Effector CD4-positive, alpha-beta T cell (primary cell): ENCODE measurements at places on chromosomes 6 and 20.

- DNase-seq = no peak
Observed at GRCh38 chr6:90218959-90219208, 77.8 kb downstream of the BACH2 start.

- no peak for DNase-seq
Observed at GRCh38 chr20:50734730-50735679, 3.6 kb downstream of the PARD6B start.

DNA sequence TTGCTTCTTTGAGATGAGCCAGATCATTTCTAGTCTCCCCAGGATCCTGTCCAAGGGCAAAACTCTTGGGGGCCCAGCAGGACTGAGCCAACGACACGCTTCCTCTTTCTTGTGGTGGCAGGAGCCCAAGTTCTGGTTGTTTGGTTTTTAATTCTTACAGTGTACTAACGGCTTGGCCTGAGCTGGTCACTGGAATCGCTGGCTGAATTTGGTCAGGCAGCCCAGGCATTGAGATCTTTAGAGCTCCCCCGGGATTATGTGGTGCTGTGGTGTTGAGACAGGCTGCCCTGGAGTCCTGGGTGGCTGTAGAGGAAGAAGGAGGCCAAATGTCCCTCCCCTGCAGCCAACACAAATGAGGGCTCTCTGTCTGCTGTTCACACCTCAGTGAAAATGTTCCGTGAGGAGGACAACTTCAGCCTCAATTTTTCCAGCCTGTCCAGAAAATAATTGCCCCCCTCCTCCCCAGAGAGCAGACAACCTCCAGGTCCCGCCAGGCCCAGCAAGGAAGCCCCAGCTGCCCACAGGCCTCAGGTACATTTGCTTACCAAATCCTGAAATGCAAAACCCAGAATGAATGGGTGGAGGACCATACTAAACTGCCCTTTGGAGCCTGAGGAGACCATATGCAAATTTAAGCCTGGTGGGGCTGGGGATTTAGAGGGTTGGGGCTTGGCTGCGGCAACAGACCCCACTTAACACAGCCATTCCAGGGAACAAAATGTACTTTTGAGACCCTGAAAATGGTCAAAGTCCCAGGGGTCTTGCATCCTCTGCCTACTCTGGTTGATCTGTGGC lies 23.6 kb downstream of the BNIP5 start:
- no peak for DNase-seq

GRCh38 chr6:44738601-44739146 lies 351.2 kb downstream of the CDC5L start:
- DNase-seq = no peak

DNA sequence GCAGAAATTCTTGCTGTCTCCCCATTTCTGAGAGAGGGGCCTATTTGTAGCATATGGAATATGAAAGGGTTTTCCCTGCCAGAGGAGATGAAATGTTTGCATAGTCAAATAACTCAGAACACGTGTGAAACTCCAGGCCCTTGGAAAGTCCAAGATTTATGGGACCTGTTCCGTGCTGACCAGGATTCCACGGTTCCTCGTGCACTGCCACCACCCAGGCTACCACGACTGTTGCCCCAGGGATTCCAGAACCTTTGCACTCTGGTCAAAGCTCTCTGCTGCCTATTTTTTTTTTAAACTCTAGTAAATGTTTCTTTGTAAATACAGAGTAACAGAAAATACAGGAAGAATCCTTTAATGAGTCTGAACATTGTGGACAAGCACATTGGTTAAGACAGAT lies 35.0 kb downstream of the MYLK4 start:
- DNase-seq = no peak

GRCh38 chr20:36969478-36970186 lies 18.1 kb upstream of the SAMHD1 start:
- DNase-seq = peak; percentile 19

- DNase-seq = no peak
Observed at GRCh38 chr6:29810371-29810770, 17.3 kb upstream of the HLA-G start.

GRCh38 chr6:163195721-163196691 lies 218.5 kb upstream of the QKI start:
- DNase-seq = no peak

DNA sequence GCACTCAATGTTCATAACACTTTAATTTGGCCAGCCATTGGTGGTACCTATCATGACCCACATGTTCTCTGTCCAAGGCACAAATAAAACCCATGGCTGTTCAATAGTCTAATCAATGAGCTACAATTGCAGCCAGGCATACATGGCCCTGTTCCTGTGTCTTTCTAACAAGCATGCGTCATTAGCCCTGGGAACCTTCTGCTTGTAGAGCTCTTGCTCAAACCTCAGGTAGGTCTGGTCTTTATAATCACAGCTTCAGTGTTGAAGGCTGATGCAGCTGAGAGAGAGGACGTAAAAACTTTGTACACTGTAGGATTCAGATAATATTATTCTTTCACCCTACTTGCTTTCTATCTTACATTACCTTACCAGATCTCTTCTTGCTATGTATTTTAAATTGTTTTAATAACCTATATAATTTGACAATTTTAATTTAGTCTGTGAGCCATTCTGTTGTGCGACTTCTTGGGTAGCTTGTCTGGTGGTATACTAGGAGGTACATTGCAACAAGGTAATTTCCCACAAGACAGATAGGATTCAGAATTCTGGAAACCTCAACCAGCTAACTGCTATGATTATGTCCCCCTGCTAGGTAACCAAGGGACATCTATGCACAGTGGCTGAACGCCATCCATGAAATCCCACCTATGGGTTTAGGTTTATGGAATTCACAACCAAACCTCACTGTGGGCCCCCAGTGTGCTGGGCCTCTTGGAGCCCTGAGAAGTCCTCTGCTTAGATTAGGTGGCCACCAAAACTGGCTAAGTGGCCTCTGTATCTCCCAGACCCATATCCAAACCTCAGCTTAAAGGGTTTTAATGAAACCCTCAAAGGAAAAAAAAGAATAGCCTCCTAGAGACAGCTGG lies 55.4 kb upstream of the RIPOR2 start:
- DNase-seq = no peak

DNA sequence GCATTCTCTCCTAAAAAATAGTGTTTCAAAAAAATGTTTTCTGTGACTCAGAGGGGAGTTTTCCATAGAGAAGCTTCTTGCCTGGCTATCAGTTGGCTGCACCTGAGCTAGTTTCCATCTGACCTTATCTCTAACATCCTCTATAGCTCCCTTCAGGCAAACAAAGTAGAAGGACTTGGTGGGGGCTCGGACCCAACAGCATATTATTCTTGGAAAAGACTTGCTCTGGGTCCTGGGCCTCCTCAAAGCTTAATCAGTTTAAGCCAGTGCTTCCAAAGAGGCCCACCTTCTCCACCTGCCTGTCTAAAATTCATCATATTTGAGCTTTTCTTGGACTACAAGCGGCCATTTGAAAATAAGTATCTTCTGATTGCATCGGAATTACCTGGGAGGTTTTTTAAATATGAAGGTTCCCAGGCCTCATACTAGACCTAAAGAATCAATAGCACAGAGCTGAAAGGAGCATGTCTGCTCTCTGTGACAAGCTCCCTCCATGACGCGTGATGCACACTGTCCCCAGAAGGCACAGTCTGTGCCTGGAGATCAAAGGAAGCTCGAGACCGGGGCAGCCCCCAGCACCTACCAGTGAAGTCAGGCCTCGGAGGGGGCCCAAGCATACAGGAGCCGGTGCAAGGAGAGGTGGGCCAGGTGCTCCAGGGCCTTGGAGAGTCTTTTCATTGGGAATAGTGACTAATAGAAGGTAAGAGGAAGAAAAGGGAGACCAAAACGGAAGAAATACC lies 80.6 kb upstream of the HIVEP1 start:
- no peak for DNase-seq

GRCh38 chr20:56522311-56522710 lies 2.2 kb upstream of the FAM209A start:
- DNase-seq = no peak

GRCh38 chr6:132101535-132101934 lies 150.4 kb upstream of the CCN2 start:
- DNase-seq = no peak

- no peak for DNase-seq
Observed at GRCh38 chr6:148203281-148203925, 139.2 kb upstream of the SASH1 start.

DNA sequence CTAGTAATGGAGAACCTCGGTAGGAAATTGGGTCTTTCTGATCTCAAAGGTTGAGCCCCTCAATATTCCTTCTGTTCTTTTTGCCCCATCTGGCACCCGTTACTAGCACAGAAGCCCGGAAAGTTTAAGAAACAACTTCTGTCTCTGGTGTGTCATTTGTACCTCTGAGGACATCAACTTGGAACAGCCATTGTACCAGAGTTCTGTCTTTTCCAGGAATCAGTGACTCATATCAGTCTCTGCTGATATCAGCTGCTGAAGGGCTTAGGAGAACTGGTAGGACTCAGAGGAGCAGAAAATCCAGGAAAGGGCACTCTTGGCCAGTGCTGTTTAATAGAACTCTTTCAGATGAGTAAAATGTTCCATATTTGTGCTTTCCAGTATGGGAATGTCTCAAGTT lies 78.3 kb upstream of the CHD6 start:
- no peak for DNase-seq

GRCh38 chr6:74971633-74972032 lies 234.2 kb downstream of the COL12A1 start:
- no peak for DNase-seq

GRCh38 chr6:156102129-156102528 lies 646.5 kb upstream of the NOX3 start:
- no peak for DNase-seq

DNA sequence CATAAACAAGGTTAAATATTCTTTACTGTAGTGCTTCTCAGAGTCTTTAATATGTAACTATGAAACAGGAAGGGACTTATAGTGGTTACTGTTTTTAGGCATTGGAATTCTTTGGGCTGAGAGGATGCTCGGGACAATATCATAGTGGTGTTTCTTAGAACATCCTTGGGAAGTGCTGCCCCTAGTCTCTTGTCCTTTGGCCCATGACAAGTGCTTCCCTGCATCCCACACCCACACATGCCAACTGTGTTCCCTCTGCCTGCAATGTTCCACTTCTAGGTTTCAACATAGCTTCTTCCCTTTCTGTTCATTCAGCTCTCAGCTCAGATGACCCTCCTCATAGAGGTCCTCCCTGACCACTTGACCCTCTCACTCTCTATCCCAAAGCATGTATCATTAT lies 37.6 kb downstream of the CFAP61 start:
- no peak for DNase-seq

DNA sequence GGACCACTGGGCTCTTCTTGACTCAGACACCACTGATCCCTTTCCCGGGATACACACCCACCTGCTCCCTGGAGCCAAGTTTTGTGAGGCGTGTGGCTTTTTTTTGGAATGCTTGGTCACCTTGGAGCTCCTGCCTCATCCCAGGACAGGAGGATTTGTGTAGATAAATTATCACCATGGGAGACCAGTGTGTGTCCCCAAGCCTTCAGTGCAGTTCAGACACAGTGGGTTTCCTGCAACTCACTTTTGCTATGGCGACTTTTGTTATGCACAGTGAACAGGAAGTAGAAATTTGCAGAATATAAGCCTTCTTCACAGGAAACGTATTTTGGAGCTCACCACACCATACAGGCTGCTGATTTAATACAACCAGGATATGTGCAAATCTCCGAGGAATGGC lies 357.4 kb downstream of the PAX1 start:
- no peak for DNase-seq

DNA sequence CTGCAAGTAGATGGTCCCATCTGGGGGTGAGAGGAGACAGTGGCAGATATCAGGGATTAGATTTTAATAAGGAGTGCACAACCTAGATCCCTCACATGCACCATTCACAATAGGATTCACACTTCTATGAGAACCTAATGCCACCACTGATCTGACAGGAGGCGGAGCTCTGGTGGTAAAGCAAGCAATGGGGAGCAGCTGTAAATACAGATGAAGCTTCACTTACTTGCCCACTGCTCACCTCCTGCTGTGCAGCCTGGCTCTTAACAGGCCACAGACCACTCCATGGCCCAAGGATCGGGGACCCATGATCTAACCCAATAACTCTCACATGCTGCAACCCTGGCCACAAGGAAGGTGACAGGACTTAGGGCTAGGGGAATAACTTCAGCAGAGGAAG lies 75.4 kb downstream of the ZNF133 start:
- DNase-seq = no peak

- no peak for DNase-seq
Observed at GRCh38 chr6:31142361-31142761, 3.5 kb upstream of the PSORS1C2 start.

DNA sequence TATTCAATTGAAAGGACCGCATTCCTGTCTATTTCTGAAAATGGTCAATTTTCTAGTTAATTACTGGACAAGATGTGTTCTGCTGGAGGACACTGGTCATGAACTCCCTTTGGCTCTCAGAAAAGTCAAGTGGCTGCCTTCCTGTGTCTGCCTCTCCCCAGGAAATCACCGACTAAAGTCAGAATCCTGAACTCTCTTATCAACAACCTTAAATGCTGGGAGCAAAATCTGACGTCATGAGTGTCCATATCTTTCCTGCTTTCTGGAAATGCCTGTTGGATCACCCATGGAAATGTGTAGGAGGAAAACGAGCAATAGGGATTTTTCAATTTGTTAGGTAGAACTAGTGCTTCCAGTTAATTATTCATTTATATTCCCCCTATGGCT lies 53.5 kb upstream of the PLCB1 start:
- no peak for DNase-seq

DNA sequence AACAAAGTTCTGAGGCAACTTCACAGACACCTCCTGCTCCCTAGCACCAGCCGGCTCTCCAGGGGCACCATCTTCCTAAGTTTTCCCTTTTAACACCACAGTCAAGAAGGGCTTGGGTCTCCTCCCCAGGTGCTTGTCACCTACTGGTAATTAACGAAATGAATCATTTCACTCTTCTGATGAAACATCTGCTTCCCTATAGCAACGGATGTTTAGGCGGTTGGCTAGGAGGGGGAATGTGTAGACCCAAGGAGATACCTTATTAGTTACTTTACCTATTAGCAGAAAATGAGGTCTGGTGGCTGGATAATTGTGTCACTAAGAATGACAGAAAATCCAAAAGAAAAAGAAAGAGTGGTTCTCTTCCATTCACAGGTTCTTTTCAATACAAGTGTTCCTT lies 46.3 kb upstream of the FABP7 start:
- DNase-seq = no peak

GRCh38 chr20:64234291-64234791 lies 21.2 kb upstream of the PCMTD2 start:
- DNase-seq = no peak

GRCh38 chr6:3053231-3053508 lies 15.1 kb upstream of the RIPK1 start:
- no peak for DNase-seq

- no peak for DNase-seq
Observed at GRCh38 chr6:136742125-136742524, 50.2 kb downstream of the MAP3K5 start.
